IMR-90 (cell line): ENCODE measurements at places on chromosomes 6 and 20. TPM values are rescaled to one million over a fixed set of nuclear protein-coding genes. Genes with fewer than 3 reads are reported as not detected.

Gene TLDC2
- polyA plus RNA-seq: 0.07 and 0.19 TPM in 2 replicates

Gene PRDM13
- polyA plus RNA-seq: not detected in 2 replicates

Gene GPR6
- not detected in 2 replicates for polyA plus RNA-seq

Gene CCDC170
- polyA plus RNA-seq: 0.12 and 0.14 TPM in 2 replicates

Gene FAM162B
- polyA plus RNA-seq: 2.9 and 4.0 TPM in 2 replicates
